ENCODE measurements at places on chromosomes 6 and 20. TPM values are rescaled to one million over a fixed set of nuclear protein-coding genes. Genes with fewer than 3 reads are reported as not detected.

- no peak overlapping the region for H3K4me3 ChIP-seq
- H3K27me3 ChIP-seq = no peaks in the 10 kb centered on the region
- DNase-seq = no peak
- H3K4me1 ChIP-seq = peaks cover 26% of the 10 kb centered on the region
- H3K27ac ChIP-seq = no peak overlapping the region
- H3K36me3 ChIP-seq = peaks cover 17% of the 10 kb centered on the region
These were observed 16.8 kb upstream of the TCFL5 start for GRCh38 chr20:62878244-62879038.

DNA sequence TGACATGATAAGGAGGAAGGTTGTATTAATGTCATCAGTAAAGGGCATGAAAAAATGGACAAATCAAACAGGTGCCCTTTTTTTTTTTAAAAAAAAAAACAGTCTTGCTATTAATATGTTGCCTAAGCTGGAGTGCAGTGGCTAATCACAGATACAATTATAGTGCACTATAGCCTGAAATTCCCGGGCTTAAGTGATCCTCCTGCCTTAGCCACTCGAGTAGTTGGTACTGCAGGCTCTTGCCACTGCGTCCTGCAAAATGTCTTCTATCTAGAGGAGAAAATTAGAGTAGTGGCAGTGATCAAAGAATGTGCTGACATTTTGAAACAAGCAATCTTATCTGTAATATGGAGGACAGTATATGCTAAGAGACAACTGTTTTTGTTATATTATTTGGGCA lies 127.7 kb downstream of the ASCC3 start:
- H3K4me3 ChIP-seq = no peak overlapping the region
- no peaks in the 10 kb centered on the region for H3K27me3 ChIP-seq
- H3K36me3 ChIP-seq = no peaks in the 10 kb centered on the region
- H3K27ac ChIP-seq = no peak overlapping the region
- peaks cover 15% of the 10 kb centered on the region for H3K4me1 ChIP-seq

DNA sequence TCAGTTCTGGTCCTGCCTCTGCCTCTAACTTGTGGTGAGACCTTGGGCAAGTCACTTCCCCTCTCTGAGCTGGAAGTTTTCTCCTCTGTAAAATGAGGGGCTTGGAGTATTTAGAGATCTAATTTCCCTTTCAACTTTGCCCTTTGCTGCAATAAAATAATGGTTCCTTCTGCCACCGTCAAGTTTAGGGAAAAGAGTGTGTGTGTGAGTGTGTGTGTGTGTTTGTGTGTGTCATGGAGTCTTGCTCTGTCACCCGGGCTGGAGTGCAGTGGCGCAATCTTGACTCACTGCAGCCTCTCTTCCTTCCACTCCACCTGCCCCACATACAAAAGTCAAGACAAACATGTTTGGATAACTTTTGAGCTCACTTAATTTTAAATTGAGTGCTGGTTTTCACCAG lies 39.2 kb upstream of the PIM1 start:
- DNase-seq = peak; percentile 88
- no peak overlapping the region for H3K4me3 ChIP-seq
- peaks cover 63% of the 10 kb centered on the region for H3K4me1 ChIP-seq
- no peaks in the 10 kb centered on the region for H3K36me3 ChIP-seq

DNA sequence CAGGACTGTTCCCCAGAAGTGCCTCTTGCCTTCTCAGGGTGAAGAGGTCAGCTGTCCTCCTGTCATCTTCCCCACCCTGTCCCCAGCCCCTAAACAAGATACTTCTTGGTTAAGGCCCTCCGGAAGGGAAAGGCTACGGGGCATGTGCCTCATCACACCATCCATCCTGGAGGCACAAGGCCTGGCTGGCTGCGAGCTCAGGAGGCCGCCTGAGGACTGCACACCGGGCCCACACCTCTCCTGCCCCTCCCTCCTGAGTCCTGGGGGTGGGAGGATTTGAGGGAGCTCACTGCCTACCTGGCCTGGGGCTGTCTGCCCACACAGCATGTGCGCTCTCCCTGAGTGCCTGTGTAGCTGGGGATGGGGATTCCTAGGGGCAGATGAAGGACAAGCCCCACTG lies 9.8 kb downstream of the PI16 start:
- DNase-seq = no peak
- H3K27me3 ChIP-seq = no peaks in the 10 kb centered on the region
- H3K27ac ChIP-seq = no peak overlapping the region
- H3K4me3 ChIP-seq = no peak overlapping the region
- H3K36me3 ChIP-seq = peaks cover 31% of the 10 kb centered on the region

The HSPA1L gene
- polyA plus RNA-seq = 1.2 TPM

The BHLHE23 gene
- not detected for polyA plus RNA-seq

The CCN5 gene
- 21.0 TPM for polyA plus RNA-seq
